ENCODE measurements at places on chromosomes 7 and 10.

GRCh38 chr10:11548768-11549099 is 62.7 kb downstream of the USP6NL start:
- H3K27me3 ChIP-seq = no peaks in the 10 kb centered on the region
- no peaks in the 10 kb centered on the region for H3K36me3 ChIP-seq
- H3K4me3 ChIP-seq = no peak overlapping the region
- H3K4me1 ChIP-seq = peaks cover 3% of the 10 kb centered on the region
- no peak for DNase-seq

GRCh38 chr10:31034098-31034909 is 2.6 kb upstream of the ZNF438 start:
- DNase-seq = peak; percentile 94
- no peaks in the 10 kb centered on the region for H3K4me1 ChIP-seq
- H3K4me3 ChIP-seq = no peak overlapping the region
- no peaks in the 10 kb centered on the region for H3K36me3 ChIP-seq
- no peaks in the 10 kb centered on the region for H3K27me3 ChIP-seq
- peak overlapping the region; percentile 91 for H3K27ac ChIP-seq

DNA sequence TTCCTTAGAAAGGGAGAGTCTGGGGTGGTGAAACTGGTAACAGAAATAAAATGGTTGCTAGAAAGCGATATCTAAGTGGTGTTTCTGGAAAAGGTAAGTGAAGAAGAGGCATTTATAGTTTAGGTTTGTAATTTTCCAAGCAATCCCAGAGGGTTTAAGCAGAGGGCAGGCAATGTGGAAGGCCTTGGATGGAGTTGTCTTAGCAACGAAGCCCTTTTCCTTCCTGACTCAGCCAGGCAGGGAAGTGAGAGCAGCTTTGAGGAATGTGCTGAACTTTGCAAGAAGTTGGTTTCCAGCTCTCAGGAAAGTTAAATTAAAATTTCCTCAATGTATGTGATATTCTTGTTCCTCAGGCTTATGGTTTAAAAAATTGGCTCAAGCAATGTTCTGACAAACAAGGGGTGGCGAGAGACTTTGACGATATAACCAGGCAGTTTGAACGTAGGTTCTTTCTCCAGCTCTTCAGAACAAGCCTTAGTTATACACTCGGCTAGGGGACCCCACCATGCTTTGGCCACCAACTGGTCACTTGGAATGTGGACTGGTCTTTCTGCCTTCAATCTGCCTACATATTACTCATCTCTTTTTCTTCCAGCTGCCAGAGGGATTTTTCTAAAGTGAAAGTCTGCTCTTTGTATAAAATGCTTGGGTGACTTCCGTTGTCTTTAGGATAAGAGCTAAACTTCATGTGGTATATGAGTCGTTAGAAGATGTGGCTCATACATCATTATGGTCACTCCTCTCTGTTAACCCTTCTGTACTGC is 66.9 kb upstream of the SLC25A13 start:
- no peaks in the 10 kb centered on the region for H3K27me3 ChIP-seq
- H3K36me3 ChIP-seq = no peaks in the 10 kb centered on the region
- no peaks in the 10 kb centered on the region for H3K4me1 ChIP-seq
- H3K4me3 ChIP-seq = no peak overlapping the region
- H3K27ac ChIP-seq = peak overlapping the region; percentile 98

GRCh38 chr10:100562008-100562672 is 26.4 kb downstream of the HIF1AN start:
- H3K27ac ChIP-seq = no peak overlapping the region
- peaks cover 58% of the 10 kb centered on the region for H3K27me3 ChIP-seq
- no peak overlapping the region for H3K4me3 ChIP-seq

GRCh38 chr10:80471715-80472233 is 17.7 kb downstream of the TSPAN14 start:
- peaks cover 45% of the 10 kb centered on the region for H3K36me3 ChIP-seq
- H3K4me3 ChIP-seq = no peak overlapping the region
- no peak for DNase-seq
- H3K27me3 ChIP-seq = no peaks in the 10 kb centered on the region
- H3K4me1 ChIP-seq = peaks cover 44% of the 10 kb centered on the region

- H3K4me1 ChIP-seq = peaks cover 5% of the 10 kb centered on the region
- H3K4me3 ChIP-seq = no peak overlapping the region
- H3K27ac ChIP-seq = no peak overlapping the region
- no peaks in the 10 kb centered on the region for H3K27me3 ChIP-seq
These were observed 380.7 kb upstream of the SHH start for GRCh38 chr7:156192921-156193320.
